ENCODE measurements at places on chromosomes 13 and 19.

DNA sequence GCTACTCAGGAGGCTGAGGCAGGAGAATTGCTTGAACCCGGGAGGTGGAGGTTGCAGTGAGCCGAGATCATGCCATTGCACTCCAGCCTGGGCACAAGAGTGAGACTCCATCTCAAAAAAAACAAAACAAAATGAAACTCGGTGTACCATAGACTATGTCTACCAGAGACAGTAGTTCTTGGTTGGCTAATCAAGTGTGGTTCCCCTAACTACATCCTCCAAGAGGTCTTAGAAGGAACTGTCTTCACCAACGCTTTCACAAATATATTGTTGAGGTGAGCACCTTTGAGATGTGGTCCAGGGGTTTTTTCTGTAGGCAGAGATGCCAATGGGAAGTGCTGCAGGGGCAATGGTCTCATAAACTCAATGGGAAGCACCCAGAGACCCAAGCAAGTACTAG lies 48.0 kb downstream of the RFC3 start:
- DNase-seq, result no peak

- no peak for DNase-seq
These were observed 11.1 kb downstream of the SLC7A10 start for GRCh38 chr19:33214596-33214995.

DNA sequence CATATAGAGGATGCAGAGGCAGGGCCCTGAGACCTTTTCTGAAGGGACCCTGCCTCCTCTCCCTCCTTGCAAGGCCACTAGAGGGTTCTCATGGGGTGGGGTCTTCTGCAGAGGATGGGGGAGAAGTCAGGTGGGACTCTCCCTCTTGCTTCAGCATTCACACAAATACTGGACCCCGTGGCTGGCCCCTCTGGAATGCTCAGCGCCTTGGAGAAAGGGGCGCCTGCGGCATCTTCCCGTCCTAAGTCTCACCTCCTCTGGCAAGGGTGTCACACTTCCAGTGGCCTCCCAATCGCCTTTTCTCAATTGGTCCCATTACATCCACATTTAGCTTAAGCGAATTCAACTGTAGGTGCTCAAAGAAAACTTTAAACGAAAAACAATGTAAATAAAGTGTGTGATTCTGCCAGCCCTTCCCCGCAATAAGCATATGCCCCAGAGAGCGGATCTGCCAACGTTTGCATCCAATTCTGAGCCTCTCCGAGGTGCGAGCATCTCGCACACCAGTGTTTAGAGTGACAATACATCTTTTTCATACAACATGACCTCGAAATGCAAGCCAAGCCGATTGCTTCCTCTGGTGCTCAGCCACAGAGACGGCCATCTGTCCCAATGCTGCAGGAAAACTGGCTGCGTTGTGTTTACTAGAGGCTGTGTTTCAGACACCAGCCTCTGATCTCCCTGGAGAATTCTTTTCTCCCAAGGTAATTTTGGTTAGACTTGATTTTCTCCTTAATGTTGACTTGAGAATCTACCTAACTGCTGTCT lies 69.1 kb upstream of the WASF3 start:
- no peak for DNase-seq

GRCh38 chr13:99237981-99238662 lies 20.1 kb downstream of the GPR18 start:
- DNase-seq, result no peak

GRCh38 chr19:1789261-1790041 lies 22.6 kb downstream of the ATP8B3 start:
- DNase-seq, result no peak

DNA sequence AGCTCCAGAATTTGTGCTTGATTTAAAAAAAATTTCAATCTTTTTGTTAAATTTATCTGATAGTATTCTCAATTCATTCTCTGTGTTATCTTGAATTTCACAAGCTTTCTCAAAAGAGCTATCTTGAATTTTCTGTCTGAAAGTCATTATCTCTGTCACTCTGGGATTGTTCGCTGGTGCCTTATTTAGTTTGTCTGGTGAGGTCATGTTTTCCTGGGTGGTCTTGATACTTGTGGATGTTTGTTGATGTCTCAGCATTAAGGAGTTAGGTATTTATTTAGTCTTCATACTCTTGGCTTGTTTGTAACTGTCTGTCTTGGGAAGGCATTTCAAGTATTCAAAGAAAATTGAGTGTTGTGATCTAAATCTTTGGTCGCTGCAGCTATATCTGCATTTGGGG lies 106.3 kb downstream of the TNFSF13B start:
- DNase-seq, result no peak

GRCh38 chr13:63540061-63540460 lies 2124.4 kb upstream of the PCDH20 start:
- DNase-seq, result no peak

DNA sequence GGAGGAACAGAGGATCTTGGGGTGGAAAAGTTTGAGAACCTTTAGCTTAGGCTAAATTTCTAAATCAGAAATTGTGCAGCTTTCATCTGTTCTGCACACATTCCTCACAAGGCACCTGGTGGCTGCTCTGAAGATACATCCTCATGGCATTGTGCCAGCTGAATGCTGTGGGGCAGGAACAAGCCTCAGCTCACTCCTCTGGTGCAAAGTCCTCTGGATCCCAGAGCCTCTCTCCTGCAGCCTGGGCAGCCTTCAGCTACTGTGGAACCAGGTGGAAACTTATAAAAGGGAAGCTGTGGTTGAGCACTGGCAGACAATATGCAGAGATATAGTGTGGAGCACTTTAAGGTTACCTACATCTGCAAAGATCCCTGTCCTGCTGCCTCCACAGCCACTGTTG lies 72.3 kb downstream of the KCTD12 start:
- no peak for DNase-seq

DNA sequence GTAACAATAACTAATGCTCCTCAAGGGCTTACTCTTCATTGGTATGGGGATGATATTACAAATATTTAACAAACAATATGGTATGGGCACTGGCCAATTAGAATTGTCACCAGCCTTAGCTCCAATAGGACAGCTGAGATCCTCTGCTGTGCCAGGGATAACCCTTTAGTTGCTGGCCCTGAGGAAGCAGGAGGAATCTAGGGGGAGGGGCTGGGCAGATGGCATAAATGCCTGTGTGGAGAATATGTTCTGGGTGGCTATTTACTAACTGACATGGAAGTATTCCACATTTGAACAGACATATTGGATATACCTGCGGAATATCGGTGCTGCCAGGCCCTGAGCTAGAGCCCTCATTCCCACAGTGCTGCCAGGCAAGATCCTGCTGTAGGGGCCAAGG lies 16.6 kb upstream of the LRCH1 start:
- no peak for DNase-seq

GRCh38 chr13:46994492-46994891 lies 97.6 kb upstream of the HTR2A start:
- DNase-seq, result no peak

- DNase-seq, result no peak
These were observed 12.1 kb downstream of the SCGB2B2 start for GRCh38 chr19:34664870-34665269.

DNA sequence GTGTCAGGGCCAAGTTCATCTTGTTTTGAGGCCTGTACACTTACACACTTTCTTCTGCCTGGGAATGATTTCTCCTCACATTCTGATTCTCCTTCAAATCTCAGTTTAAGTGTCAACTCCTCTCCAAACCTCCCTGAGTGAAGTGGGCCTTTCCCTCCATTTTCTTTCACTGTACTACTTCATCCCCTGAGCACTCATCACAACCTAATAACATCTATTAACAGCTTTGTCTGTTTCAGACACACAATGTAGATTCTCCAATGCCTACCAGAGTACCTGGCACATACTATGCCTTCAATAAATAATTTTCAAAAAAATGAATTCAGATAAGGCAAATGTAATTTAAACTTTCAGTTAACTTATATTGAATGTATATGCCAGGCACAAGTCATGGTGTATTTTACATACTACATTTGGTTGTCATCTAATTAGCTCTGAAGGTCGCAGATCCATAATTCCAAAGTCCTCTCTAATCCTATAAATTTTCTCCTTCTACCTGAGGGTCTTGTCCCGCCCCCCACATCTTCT lies 357 bp upstream of the COG6 start:
- DNase-seq, result no peak

DNA sequence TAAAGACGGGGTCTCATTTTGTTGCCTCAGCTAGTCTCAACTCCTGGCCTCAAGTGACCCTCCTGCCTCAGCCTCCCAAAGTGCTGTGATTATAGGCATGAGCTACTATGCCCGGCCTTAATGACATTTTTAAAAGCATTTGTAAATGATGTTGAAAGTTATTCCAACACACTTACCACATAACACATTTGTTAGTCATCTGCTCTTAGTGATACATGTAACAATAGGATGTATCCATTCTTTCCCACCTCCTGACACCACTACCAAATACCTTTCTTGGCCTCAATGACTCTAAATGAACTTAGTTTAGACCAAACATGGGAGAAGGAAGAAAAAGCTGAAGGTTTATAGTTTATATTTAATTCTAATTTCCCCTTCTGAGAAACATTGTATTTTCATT lies 59.8 kb upstream of the MEDAG start:
- no peak for DNase-seq

GRCh38 chr13:112116187-112116950 lies 49.4 kb downstream of the SOX1 start:
- DNase-seq, result no peak

GRCh38 chr13:30792285-30793000 lies 57.1 kb downstream of the ALOX5AP start:
- DNase-seq, result no peak

DNA sequence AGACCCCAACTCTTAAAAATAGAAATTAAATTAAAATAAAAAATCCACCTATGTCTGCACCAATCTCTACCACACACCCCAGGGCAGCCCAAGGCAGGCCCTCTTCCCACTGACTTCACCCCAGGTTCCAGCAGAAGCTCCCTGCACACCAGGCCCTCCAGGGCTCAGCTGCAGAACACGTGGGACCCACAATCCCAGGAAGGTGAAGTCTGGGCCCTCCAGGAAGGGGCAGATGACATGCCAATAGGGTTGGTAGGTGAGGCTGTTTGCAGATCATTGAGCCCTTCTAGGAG lies 19.2 kb upstream of the VSTM2B start:
- DNase-seq, result no peak

DNA sequence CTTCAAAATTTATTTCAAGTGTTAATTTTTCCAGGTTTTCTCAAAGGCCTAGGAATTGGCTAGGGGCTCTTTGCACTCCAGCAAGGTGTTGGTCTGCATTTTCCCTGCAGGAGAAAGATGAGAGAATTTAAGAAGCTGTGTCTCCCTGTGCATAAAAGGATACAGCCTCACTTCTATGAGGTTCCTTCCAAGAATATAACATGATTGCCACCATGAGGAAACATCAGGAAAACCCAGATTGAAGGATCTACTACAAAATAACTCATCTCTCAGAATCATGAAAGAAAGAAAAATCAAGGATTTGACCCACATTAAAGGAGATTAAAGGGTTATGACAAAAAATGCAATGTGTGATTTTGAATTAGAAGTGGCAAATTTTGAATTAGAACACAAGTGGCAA lies 69.9 kb downstream of the RUBCNL start:
- DNase-seq, result no peak

DNA sequence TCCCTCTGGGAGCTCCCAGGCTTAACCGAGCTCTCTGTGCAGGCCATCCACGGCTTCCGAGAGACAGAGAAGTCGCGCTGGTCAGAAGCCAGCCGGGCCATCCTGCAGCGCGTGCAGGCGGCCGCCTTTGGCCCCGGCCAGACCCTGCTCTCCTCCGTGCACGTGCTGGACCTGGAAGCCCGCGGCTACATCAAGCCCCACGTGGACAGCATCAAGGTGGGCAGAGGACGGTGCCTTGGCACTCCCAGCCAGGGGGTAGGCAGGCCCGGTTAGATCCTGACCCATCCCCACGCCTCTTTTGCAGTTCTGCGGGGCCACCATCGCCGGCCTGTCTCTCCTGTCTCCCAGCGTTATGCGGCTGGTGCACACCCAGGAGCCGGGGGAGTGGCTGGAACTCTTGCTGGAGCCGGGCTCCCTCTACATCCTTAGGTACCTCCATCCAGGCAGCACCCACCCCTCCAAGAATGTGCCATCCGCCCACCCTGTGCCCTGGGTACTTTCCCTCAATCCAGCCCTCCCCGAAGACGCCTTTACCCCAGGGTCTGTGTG lies 1.5 kb downstream of the PSPN start:
- no peak for DNase-seq

GRCh38 chr19:33191501-33191900 lies 2.6 kb upstream of the LRP3 start:
- DNase-seq, result no peak

DNA sequence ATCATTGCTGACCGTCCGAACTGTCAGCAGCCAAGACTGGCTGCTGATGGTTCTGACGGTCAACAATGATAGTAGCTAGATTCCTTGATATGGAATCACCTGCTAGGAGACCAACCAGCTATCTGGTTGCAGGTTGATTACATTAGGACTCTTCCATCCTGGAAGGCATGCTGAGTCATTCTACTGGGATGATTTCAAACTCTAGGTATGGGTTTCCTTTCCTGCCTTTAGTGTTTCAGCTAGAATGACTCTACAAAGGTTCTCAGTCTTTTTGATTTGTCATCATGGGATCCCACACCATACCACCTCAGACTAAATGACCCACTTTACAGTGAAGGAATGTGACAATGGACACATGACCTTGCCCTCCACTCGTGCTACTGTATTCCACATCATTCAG lies 138.1 kb upstream of the KL start:
- no peak for DNase-seq
